Suprapubic skin (tissue), 4 donors: ENCODE measurements at places on chromosomes 1 and 21.

DNA sequence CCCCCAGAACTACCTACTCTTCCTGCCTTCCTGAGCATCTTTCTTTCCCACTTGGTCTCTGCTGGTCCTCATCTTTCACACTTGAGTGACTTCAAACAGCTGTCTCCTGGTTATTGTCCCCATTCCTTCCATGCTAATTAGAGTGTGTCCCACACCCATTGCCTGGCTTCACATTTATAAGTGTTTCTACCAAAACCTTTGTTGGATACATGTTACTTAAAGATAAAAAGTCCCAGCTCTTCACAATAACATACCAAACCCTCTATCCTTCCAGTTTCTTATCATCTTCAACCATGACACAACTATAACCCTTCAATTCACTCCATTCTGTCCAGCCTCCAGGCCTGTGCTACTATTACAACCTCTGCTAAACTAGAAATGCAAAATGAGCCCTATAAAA, 41.0 kb downstream of the VCAM1 start:
- no peak for DNase-seq

DNA sequence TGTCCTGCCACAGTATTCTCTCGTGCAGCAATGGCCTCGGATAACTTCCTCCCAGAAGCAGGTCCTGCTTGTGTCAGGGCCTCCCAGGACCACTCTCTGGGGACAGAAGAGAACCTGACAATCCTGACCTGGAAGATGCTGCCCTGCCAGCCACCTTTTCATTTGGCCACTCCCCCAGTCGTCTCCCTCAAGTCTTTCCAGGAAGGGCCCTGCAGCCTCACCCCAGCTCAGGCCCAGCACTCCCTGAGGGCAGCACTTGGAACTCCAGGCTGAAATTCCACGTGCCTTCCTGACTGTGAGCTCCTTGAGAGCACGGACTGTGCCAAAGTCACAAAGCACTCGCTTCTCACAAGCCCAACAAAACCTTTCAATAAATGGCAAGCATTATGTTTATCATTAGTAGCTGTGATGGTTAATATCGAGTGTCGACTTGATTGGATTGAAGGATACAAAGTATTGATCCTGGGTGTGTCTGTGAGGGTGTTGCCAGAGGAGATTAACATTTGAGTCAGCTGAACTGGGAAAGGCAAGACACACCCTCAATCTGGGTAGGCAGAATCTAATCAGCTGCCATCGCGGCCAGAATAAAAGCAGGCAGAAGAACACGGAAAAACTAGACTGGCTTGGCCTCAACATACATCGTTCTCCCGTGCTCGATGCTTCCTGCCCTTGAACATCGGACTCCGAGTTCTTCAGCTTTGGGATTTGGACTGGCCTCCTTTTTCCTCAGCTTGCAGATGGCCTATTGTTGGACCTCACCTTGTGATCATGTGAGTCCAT, 2.3 kb upstream of the CLEC20A start:
- no peak for DNase-seq

GRCh38 chr1:69794831-69795230, 227.1 kb downstream of the LRRC7 start:
- DNase-seq, result no peak

DNA sequence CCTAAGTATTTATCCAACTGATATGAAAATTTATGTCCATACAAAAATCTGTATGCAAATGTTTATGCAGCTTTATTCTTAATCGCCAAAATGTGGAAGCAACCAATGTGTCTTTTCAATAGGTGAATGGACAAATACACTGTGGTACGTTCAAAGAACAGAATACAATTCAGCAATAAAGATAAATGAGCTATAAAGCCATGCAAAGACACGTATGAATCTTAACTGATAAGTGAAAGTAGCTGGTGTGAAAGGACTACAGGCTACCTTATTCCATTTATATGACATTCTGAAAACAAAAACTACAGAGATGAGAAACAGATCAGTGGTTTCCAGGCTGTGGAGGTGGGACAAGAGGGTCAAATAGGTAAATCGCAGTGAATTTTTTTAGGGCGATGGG, 419.6 kb upstream of the B3GALT2 start:
- DNase-seq, result no peak

GRCh38 chr1:43513471-43514173, 17.1 kb upstream of the PTPRF start:
- DNase-seq, result no peak

DNA sequence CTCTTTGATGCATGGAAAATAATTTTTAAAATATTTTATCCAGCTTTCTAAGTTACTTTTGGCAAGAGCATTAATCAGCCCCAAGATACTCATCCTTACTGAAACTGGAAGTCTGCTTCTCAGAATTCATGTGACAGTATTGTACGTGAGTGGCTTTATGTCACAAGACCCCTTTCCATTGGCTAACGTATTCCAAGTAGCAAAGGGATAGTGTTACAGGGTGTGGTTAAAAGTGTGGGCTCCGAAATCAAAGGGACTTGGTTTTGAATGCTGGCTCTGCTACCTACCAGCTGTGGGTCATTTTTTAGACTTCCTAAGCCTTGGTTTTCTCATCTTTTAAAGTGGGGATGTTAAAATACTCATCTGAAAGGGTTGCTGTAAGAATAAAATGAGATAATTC, 91.7 kb downstream of the RHOU start:
- no peak for DNase-seq

DNA sequence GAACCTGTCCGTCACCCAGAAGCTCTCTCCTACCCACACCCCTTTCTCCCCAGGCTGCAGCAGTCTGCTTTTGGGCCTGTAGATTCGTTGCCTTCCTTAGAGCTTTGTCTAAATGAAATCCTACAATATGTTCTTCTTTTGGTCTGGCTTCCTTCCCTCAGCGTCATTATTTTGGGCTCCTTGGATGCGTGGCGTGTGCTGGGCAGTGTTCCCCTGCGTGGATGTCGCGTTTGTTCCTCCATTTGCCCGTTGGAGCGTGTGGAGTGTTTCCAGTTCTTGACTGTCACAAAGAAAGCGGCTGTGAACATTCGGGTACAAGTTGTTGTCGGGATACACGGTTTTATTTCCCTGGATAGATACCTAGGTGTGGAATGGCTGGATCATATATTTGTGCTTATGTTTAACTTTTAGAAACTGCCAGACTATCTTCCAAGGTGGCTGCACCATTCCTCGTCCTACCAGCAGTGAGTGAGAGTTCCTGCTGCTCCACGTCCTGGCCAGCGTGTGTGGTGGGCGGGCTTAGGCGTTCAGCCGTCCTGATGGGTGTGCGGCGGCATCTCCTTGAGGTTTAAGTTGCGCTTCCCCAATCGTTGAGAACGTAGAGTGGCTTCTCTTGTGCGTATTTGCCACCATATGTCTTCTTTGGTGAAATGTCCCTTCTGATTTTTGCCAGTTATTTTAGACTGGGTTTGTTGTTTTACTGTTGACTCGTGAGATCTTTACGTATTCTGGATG, 31.7 kb downstream of the SKI start:
- no peak for DNase-seq

GRCh38 chr21:45459171-45460010, 54.4 kb downstream of the COL18A1 start:
- DNase-seq, result peak; percentile 49

DNA sequence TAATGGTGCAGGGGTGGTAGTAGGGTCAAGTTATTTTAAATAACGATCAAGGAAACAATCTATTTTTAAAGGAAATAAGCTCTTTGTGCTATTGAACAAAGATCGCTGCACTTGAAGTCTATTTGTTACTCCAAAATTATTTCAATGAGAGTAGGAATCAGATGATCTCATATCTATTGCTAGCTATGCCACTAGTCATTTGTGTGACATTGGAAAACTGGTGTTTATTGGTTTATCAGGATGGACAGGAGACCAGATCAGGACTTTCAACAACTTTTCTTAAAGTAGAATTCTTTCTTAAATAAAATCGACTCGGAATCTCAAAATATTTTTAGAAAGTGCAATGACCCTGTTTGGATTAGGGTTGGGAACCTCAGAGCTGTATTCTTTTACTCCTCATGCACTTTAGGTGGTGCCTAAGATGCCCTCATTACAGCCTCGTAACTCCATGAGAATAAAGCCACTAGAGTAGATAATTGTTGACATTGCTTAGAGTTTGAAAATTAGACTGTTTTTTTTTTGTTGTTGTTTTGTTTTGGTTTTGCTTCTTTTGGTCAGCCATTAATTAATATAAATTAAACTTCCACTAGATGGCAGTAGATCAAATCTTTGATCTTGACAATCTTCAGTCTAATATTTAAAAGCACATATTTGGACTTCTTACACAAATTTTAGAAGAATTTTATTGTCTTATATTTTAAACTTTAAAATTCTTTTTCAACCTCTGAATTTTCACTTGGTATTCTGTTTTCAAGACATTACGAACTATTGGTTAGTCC, 352.4 kb downstream of the USP25 start:
- no peak for DNase-seq

- no peak for DNase-seq
These were observed 597.6 kb downstream of the LMO4 start for GRCh38 chr1:87926131-87926830.

DNA sequence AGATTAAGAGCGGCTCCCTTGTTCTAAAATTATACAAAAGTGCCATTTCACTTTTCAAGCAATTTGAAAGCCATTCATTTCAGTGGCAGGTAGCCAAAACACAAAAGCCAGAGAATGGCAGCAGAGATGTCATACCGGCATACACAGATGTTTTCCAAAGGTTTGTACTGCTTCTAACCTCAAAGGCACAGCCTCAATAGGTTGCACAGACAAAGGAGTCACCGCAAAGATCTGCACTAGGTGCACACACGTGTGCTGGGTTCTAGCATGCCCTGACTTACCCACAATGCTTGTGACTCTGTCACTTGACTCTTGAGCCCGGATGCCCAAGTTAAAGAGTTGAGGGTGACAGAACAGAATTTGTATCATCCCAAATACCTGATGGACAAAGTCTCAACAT, 448.9 kb upstream of the ADGRL2 start:
- DNase-seq, result no peak

DNA sequence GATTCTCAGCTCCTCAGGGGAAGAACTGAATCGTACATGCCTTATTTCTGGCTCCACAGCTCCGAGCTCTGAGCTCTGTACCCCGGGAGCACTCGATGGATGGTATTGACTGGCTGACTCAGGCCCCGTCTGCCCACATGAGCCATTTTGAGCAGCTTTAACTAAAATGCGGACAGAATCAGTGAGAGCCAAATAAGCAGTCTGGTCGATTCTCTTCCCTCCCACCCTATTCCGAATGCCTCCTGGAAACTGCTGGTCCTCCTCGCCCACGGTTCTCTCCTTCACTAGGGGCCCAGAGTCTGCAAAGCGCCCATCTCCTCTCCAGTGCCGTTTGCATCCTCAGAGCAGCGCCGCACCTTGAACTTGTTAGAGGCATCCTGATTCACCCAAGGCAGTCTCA, 125.9 kb upstream of the IRF2BP2 start:
- no peak for DNase-seq

DNA sequence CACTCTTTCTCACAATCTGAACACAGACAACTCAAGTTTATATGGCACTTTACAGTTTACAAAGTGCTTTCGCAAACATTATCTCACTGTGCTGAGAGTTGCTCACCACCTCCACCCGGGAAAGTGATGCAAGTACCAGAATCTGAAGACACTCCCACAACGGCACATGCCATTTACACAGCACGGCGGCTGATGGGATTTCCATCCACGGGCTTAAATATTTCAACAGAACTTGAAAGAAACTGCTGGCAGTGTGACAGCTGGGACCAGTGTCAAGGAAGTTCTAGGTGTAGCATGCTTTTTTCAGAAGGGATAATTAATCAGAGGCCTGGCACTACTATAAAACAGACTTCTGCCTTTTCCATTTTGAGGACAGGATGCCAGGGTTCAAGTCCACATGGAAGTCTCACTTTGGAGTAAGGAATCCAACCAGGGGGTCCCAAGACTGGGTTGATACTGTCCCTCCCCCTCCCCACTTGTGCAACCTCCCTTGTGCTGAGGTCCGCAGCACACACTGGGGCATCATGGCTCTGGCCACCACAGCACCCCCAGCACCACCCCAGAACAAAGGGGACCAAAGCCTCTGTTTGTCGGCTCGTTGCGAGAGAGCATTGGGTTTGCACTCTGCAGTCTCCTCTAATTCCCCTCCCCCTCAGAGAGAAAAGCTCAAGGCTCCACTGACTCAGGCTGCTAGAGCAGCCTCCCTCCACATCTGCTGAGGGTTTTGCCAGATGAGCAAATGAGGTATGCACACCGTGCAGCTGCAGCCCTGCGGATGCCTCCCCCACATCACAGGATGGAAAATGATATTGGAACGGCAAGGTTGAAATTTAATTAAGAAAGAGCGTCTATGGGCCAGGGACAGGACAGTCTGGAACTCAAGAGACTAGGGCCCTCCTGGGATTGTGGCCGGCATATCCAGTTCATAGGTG, 154.9 kb downstream of the TGFBR3 start:
- peak; percentile 90 for DNase-seq

- no peak for DNase-seq
These were observed 44.4 kb downstream of the ZNF697 start for GRCh38 chr1:119603695-119604094.

DNA sequence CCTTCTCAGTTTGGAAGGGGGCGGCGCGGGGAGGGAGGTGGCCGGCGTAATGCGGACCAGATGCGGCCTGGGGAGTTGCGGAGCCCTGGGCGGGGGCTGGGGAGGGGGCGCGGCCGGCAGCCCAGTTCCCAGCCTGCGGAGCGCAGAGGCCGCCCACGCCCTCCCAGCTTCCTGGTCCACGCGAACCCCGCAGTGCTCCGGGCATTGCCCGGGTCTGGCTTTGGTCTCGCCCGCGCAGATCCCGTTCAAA, 695 bp downstream of the DMBX1 start:
- no peak for DNase-seq

- no peak for DNase-seq
These were observed 2.0 kb downstream of the TNFSF18 start for GRCh38 chr1:173048621-173049321.

DNA sequence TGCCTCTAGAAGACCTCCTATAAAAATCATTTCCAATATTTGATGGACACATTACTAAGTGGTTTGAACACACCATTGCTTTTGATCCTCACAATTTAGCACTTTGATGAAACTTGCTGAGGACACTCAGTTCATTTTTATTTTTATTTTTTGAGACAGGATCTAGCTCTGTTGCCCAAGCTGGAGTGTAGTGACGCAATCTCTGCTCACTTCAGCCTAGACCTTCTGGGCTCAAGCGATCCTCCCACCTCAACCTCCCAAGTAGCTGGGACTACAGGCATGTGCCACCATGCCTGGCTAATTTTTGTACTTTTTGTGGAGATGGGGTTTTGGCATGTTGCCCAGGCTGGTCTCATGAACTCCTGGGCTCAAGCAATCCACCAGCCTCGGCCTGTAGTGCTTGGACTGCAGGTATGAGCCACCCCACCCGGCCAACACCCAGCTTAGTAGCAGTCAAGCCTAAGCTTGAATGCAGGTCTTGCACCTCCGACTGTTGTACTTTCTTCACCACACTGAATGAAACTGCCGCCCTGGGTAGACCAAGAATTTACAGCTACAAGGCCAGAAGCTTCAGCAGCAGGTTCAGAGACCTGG, 24.8 kb upstream of the ATP2B4 start:
- DNase-seq, result no peak
